ENCODE measurements at places on chromosomes 4 and X. TPM values are rescaled to one million over a fixed set of nuclear protein-coding genes. Genes with fewer than 3 reads are reported as not detected.

Gene FAM9B
- 3.6 TPM for polyA plus RNA-seq

Gene SPATA4
- polyA plus RNA-seq: not detected

Gene MND1
- 74.2 TPM for polyA plus RNA-seq

Gene CT45A1
- 1.9 TPM for polyA plus RNA-seq
